NCI-H510A treated with DMSO at 0.1 percent for 48 hours (cell line): ENCODE measurements at places on chromosomes 7 and 10.

- DNase-seq: no peak
These were observed 155.7 kb downstream of the TCERG1L start for GRCh38 chr10:131155876-131156230.

- DNase-seq: no peak
These were observed 20.8 kb upstream of the INSIG1 start for GRCh38 chr7:155276800-155277375.

DNA sequence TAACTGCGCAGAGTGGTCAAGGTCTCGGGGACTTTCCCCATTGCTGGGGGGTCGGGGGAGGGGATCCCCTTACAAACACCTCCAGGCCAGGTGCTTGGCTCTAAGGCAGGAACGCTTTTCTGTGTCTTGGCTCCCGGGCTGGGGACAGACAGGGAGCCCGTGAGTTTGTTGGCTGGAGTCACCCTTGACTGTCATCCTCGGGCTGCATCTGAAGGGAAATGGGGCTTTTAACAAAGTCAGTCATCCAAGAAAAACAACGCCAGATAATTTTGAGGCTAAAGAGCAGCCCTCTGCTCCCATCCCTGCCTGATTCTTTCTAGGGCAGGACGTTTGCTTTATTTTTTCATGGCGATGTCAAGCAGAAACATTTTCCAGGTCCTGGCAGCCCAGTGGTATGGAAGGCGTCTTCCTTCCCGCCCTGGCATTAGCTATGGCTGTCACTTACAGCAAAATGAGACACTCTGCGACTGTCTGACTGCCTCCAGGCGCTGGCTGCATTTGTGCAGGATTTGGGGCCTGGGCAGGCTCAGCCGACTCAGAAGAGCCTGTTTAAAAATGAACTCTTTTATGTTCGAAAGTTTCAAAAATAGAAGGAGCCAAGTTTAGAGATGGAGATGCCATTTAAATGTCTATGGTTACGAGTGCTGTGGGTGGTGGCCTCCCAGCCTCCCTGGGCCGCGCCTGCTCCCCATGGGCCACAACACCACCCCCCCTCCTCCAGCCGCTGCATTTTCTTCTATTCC lies 54.7 kb upstream of the TNS3 start:
- no peak for DNase-seq

GRCh38 chr7:73715648-73716317 lies 3.7 kb downstream of the STX1A start:
- DNase-seq: peak; percentile 95

GRCh38 chr7:27315066-27315465 lies 72.5 kb downstream of the EVX1 start:
- no peak for DNase-seq

DNA sequence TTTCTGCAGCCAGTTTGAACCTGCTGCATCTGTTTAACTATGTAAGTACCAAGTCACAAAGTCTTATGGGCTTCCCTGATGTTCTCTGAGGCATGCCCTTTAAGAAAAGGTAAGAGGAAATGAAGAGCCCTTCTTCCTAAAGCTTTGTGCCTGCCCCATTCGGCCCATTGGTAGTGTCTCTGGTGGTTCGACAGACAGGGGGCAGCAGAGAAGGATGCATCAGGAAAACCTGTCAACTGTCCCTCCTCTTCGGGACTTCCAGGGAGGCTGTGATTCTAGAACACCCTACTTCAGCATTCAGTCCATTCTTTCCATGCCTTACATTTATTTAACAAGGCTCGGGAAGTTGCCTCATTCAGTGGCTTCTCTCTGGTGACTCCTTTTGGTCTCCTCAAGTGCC lies 1.9 kb upstream of the SFRP4 start:
- DNase-seq: no peak

DNA sequence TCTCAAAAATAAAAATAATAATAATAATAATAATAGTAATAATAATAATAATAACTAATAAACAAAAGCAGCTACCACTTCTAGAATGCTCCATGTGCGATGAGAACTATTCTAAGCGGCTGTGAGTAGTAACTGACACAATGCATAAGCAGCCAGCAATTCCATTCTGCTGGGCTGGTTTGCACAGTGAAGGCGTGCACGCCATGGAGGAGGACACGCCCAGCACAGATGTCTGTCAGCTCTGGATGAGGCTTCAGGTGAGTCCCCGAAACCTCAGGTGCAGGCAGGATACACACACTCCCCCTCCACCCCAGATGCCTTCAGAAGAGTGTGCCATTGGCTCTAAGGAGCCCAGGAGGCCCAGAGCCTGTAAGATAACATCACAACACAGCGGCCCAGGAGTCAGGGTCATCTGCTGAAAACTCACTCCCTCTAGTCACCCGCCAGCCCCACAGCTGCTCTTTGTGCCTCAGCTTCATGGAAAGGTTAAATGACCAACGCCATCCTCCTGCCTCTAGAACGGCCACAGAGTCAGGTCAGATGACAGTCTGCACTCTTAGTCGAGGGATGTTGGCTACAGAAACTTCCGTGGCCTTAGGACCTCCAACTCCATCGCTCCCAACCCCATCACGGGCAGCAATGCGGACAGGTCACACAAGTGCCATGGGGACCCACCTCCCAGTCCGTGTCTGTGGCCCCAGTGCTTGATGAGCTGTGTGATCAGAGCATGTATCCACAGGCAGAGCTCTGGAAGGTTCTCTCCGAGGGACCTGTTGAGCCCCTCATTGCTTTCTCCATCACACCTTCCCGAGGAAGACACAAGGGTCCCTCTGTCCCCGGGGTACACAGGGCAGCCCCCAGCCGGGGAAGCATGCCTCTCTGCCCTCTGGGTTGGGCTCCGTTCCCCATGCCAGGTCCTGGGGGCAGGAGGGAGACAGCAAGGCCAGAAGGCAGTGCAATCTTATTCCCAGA lies 103.9 kb downstream of the CTBP2 start:
- DNase-seq: peak; percentile 7

- DNase-seq: peak; percentile 3
These were observed 438.1 kb upstream of the NRP1 start for GRCh38 chr10:33772370-33773252.

DNA sequence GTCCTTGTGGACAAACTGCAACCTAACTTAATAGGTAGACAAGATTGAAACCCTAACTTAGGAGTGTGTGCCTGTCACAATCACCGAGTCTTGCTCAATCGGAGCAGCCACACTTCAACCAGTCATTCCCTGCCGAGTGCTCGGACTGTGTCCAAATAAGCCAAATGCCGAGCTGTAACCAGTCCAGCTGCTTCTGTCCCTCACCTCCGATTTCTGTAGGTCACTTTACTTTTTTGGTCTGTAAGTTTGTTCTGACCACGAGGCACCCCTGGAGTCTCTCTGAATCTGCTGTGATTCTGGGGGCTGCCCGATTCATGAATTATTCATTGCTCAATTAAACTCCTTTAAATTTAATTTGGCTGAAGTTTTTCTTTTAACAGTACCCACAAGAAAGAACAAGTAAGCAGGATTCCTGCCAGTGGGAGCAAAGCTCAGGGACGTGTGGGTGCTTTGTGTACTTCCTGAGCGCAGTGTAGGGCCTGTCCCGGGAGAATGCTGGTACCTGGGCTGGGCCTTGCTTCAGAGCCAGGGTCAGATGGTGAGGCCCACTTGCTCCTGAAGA lies 140.1 kb downstream of the ACTR3B start:
- no peak for DNase-seq

DNA sequence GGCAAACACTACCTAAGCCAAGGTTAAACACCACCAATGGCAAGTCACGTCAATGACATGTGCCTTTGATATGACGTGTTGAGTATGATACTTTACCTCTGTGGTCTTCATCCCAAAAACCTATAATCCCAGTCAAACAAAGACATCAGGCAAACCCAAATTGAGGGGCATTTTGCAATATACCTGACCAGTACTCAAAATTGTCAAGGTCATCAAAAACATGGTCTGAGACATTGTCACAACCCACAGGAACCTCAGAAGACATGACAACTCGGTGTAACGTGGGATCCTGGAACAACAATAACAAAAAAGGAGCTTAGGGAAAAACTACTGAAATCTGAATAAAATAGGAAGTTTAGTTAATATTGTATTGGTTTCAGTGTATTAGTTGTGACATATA lies 7.2 kb downstream of the FAM237B start:
- DNase-seq: no peak

GRCh38 chr10:91683975-91684374 lies 51.1 kb upstream of the PPP1R3C start:
- DNase-seq: no peak

DNA sequence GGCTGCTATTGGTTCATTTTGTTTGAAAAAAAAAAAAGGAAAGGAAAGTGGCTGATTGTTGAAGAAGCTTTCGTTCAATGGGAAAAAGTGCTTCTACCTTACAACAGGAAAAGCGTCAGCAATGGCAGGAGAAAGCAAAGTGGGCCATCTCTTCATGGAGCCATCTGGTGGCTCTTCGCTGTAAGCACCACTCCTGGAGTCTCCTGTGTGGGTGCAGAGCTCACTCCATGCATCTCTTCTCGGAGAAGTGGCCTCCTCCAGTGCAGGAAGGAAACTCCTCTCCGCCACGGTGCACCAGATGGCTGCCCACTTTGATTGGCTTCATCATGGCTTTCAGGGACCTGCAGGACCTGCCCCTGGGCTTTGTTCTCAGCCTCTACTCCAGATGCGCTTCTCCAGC lies 250.9 kb downstream of the PTEN start:
- peak; percentile 72 for DNase-seq

GRCh38 chr10:114242235-114242634 lies 3.2 kb downstream of the VWA2 start:
- DNase-seq: no peak

- DNase-seq: no peak
These were observed 110.6 kb downstream of the EMX2 start for GRCh38 chr10:117653170-117653515.

GRCh38 chr7:18320422-18320821 lies 175.1 kb upstream of the HDAC9 start:
- no peak for DNase-seq

DNA sequence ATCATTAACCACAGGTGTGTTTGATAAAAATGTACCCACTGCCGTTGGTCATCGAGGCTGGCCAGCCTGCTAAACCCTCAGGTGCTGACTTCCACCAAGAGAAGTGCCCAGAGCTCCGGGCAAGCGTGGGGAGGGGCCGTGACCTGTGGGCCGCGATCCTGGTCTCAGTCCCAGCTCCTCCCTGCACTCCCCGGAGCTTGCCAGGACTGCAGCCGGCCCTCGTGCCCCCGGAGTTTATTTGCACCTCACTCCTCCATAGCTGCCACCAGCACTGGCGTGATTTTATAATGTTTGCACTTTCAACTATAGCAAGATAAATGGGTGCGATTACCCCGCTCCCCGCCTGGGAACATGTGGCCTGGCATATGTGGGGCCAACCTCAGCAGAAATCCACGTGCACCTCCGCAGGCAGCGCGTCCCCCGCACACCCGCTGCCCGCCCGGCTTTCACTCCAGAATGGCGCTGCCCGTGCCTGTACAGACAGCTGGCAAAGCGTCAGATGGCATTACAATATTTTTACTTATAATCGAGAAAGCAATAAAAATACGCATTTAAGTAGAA lies 30.8 kb downstream of the UNCX start:
- DNase-seq: no peak

- DNase-seq: no peak
These were observed 234.6 kb downstream of the DIP2C start for GRCh38 chr10:454860-455259.

DNA sequence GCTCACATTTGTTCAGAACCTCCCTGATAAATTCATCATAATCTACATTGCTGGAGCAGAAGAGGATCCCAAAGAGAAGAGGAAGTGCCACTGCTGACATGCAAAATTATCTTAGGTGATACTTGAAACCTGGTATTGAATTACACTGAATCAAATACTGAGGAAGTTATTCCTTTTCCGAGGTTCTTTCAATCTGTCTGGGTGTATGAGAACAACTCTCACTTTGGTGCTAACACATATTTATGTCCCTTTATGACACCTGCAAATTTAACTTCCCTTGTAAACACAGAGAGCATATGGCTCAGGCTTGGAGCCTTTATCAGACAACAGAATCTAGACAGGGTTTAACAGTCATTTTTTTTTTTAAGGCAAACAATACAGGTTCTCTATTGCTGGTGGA lies 131.4 kb downstream of the SRPK2 start:
- peak; percentile 57 for DNase-seq

DNA sequence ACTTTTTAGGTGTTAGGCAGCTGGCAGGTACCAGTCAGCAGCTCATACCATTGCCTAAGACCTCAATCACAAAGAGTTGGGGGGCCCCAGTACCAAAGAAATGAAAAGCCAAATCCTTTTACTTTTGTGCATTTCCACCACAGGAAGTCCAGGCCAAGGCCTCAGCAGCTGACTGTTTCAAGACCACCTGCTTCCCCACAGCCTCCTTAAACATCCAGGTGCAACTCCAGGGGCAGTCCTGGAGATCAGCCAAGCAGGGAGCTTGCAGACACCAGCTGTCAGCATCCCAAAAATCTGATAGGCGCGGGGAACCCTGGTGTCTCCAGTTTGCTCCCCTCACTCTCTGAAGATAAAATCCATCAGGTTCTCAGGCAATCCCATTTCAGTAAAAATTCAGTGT lies 91.5 kb upstream of the EFCAB10 start:
- DNase-seq: peak; percentile 28

DNA sequence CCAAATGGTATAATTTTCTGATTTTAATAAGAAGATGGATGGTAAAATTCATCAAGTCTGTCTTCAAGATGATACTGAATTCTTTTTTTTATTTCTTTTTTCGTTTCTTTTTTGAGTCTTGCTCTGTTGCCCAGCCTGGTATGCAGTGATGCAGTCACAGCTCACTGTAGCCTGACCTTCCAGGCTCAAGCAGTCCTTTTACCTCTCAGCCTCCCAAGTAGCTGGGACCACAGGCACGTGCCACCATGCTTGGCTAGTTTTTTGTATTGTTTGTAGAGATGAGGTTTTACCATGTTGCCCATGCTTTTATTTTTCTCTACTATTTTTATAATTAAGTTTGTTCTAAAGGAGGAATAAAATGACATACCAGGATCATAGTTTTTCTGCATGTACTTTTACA lies 52.1 kb upstream of the HELLS start:
- no peak for DNase-seq

DNA sequence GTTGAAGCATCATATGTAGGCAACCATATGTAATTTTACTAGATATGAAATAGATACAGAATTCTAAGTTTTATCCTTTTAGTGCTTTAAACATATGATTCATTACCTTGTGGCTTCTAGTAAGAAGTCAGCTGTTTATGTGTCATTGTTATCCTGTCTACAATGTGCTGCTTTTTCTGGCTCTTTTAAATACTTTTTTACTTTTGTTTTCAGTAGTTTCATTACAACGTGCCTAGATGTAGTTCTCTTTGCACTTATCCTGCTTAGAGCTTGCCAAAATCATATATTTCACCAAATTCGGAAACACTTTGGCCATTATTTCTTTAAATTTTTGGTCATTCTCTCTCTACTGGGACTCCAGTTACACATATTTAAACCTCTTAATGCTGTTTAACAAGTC lies 26.4 kb downstream of the YAE1 start:
- DNase-seq: no peak
